ENCODE measurements at places on chromosomes 16 and 17.

DNA sequence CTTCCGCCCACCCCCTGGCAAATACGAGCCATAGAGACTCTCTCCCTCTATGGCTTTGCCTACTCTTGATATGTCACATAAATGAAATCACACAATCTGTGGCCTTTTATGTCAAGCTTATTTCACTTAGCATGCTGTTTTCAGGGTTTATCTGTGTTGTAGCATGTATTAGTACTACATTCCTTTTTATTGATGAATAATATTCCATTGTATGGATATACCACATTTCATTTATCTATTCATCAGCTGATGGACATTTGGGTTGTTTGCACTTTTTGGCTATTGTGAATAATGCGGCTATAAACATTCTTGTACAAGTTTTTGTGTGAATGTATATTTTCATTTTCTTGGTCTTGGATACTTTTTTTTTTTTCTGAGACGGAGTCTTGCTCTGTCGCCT is 37.0 kb upstream of the DHX8 start:
- no peak for ATAC-seq

- no peak for ATAC-seq
Observed at GRCh38 chr17:57501016-57501415, 244.1 kb downstream of the CCDC182 start.

GRCh38 chr16:70714581-70715054 is 28.8 kb upstream of the MTSS2 start:
- no peak for ATAC-seq

GRCh38 chr16:81630635-81631031 is 148.5 kb upstream of the PLCG2 start:
- no peak for ATAC-seq

Data from activated T-helper 17 cell treated with anti-CD3 and anti-CD28 coated beads, Interleukin-2, amount 50 U/mL, for 72 hours (primary cell).